ENCODE measurements at places on chromosomes 1 and 21.

DNA sequence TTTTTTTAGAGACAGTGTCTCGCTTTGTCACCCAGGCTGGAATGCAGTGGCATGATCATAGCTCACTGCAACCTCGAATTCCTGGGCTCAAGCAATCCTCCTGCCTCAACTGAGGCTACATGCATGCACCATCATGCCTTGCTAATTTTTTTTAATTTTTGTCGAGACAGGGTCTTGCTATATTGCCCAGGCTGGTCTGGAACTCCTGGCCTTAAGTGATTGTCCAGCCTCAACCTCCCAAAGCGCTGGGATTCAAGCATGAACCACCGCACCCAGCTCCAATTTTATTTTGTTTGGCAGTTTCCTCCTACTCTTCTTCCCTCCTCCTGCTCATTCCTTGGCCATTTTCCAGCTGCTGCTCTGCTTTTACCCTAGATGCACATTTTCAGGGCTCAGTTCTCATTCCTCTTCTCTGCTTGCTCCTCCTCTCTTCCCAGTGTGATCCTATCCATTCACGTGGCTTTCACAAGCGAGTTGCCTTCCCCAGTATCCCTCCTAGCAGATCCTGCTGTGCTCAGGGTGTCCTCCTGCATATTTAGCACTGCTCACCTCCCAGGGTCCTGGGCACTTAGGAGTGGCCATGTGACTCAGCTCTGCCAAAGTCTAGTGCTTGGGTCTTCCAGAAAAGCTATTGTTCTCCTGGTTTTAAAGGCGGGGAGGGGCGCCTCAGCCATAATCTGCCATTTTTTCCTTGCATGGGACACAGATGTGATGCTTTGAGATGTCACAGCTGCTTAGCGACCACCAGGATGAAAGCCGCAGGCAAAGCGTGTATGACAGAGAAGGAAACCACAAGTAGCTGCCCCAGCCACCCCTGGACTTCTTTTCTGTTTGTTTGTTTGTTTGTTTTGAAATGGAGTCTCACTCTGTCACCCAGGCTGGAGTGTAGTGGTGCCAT, 33.7 kb downstream of the PSEN2 start:
- DNase-seq = no peak

DNA sequence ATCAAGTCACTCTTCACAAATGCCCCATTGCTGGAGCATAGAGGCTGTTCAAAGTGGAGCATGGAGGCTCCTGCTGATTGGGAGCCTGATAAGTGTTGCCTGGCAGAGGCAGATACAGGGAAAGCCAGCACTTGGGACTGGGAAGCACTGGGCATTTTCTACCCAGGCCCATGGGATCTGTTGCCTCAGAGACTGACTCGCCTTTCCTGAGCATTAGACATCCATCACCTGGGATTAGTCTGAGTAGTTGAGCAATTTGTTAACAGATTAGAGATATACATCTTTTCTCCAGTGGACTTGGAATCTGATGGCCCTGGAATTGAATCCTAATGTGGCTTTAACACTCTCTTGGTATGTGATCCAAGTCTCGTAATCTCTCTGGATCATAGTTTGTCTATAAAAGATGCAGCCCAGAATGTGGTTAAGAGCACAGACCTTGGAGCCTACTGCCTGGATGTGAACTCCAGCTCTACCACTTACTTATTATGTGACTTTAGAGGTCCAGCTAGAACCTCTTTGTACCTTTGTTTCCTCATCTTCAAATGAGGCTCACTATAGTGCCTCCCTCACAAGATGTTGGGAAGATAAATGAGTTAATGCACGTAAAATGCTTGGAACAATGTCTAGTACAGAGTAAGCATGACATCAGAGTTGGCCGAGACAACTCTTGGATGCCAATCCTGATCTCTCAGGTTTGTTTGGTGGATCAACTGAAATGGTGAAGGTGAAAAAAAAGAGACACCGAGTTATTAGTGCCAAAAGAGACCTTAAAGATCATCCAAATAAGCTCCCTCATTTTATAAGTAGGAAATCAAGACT, 38.3 kb upstream of the NRDC start:
- DNase-seq = no peak

DNA sequence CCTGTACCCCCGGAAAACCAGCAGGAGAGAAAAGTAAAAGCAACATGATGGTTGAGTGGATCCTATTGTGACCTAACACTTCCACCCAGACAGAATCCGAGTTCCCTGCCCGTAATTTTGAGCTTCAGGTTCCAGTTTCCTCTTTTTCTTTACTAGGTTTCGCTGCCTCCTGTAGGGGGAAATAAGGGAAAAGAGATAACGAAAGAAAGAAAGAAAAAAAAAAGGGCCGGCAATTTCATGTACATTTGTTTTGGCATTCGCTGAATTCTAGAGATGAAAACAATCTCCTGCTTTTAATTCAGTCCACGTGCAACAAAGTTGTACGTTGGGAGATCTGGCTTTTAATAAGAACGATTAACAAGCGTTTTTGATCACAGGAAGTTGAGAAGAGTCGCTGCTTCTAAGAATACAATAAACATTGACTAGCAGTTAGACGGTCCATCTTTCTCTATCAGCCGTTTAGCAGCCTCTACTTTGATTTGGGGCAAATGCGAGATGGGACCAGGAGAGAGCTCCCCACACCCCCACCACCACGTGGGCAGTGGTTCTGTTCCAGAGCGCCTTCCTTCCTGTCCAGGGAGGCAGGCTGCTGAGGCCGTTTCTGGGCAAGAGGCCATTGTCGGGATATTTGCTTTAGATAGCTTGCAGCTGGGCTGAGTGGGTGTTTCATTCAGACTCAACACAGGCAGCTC, 155.9 kb upstream of the RUNX1 start:
- DNase-seq = peak; percentile 61

DNA sequence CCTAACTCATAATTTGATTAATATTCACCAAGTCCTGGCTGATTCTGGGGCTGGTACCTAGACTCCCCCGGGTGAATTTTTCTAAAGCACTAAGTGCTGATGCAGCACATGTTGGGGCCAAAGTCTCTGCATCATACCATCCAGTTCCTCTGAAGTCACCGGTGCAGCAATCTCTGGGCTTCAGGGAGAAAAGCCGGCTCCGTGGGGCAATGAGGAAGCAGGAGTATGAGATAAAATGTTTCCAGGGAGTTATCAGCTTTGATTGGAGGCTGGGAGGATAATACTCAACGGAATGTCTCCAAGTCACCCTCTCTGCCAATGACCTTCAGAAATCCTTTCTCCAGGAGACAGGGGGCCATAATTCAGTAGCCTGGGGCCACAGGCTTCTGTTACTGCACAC, 1.2 kb downstream of the FCAMR start:
- DNase-seq = no peak

DNA sequence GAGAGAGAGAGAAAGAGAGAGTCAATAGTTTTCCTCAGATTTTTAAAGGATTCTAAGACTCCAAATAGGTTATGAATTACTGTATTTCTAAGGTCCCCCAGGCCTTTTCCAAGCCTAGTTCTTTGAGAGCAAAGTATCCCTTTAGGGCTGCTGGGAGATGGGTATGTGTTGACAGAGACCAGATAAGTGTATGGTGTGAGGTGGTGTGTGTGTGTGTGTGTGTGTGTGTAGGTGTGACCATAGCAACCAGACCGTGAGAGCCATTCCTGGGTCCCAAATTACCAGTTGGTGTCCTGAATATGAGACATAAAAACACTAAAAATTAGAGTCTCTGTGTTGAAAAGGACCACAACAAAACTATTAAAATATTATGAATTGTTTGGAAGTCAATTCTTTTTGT, 41.7 kb upstream of the DNAJC6 start:
- no peak for DNase-seq

GRCh38 chr1:232628335-232629249, 1.3 kb downstream of the SIPA1L2 start:
- no peak for DNase-seq

- no peak for DNase-seq
These were observed 76.3 kb downstream of the KRTAP19-8 start for GRCh38 chr21:30962013-30962412.
